ENCODE measurements at places on chromosomes 13 and 19.
A peak's percentile ranks its signal among the peaks of the same experiment; 100 is the strongest.

GRCh38 chr13:26051657-26052311 lies at the start of gene SHISA2:
SHISA2 (minus strand) TSS chr13:26052016; CDS start chr13:26050975, 1,041 bp downstream.
- DNase-seq, result peak; percentile 32

- no peak for DNase-seq
These were observed 43.0 kb downstream of the IFT88 start for GRCh38 chr13:20610006-20610405.

DNA sequence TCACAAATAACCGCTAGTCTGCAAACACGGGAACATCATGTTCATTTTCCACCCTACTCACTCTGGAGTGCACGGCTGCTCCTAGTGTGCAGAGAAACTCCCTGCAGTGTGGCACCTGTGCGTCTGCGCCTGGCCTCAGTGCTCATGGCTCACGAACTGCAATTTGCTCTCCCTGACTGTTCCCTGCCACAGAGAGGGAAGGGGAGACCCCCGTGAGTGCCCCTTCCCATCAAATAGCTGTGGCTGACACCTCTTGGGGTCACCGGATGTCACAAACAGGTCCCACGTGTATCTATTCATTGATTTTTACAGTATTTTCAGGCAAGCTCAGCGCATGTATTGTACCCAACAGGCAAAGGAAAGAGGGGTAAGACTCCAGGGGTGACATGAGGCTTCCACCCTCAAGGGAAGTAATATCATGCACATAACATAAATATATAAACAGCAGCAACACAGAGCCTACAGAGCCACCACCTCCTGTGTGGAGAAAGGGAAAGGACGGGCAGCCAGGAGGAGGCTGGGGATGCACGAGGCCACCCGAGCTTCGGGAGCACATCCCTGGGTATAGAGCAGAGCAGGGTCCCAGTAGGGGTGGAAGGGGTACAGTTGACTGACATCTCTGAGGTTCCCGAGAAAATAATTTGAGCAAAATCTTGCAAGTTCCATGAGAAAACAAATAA lies 140.3 kb upstream of the SOX1 start:
- DNase-seq, result no peak

GRCh38 chr19:45097776-45098520 lies 5.0 kb downstream of the PPP1R37 start:
- DNase-seq, result no peak

DNA sequence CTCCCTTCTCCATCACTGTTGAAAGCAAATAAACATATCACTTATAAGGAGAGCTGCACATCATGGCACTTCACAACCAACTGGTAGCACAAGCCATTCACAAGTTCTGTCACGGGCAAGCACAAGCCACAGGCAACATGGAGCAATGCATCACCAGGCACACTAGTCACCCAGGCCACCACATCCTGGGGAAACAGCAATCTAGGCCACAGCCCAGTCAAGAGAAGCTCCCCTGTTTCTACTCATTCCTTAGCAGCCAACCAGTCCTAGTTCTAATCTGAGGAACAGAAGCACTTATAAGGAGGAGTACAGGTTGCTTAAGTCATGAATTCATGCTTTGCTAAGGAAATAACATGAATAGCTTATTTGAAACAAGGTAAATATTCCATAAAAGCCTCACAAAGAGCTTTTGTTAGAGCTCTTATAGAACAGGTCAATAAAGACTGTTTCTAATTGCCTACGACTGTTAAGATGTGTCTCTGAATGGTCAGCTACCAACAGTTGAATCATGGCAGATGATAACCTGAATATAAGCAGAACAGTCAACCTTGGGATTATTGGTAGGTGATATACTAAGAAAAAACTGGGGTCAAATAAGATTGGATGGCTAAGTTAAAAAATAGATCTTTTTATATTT lies 169.0 kb downstream of the TBC1D4 start:
- DNase-seq, result no peak

DNA sequence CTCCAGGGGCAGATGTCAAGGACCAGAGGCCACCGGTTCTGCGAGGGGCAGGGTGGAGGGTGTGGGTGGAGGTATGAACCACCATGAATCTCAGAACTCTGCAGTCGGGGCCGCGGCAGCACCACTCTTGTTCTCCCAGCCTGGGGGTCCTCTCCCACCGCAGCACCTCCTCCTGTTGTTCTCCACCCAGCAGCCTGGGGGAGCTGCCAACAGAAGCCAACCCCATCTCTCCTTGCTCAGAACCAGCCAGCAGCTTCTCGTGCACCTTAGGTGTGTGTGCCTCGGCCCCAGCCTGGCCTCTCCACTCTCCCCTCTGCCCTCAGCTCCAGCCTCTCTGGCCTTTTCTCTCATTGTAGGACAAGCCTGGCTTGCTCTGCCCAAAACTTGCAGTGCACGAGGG lies 31.9 kb upstream of the CCNE1 start:
- DNase-seq, result no peak

GRCh38 chr13:75635828-75636435 lies at the start of gene LMO7:
LMO7 (plus strand) TSS chr13:75636330; CDS start chr13:75636658, 328 bp downstream.
- peak; percentile 37 for DNase-seq
